ENCODE measurements at places on chromosomes 13 and 19.

- DNase-seq = no peak
These were observed 180.1 kb downstream of the NUFIP1 start for GRCh38 chr13:44809190-44809589.

GRCh38 chr19:55453511-55454260, 7.8 kb downstream of the ISOC2 start:
- DNase-seq = no peak

DNA sequence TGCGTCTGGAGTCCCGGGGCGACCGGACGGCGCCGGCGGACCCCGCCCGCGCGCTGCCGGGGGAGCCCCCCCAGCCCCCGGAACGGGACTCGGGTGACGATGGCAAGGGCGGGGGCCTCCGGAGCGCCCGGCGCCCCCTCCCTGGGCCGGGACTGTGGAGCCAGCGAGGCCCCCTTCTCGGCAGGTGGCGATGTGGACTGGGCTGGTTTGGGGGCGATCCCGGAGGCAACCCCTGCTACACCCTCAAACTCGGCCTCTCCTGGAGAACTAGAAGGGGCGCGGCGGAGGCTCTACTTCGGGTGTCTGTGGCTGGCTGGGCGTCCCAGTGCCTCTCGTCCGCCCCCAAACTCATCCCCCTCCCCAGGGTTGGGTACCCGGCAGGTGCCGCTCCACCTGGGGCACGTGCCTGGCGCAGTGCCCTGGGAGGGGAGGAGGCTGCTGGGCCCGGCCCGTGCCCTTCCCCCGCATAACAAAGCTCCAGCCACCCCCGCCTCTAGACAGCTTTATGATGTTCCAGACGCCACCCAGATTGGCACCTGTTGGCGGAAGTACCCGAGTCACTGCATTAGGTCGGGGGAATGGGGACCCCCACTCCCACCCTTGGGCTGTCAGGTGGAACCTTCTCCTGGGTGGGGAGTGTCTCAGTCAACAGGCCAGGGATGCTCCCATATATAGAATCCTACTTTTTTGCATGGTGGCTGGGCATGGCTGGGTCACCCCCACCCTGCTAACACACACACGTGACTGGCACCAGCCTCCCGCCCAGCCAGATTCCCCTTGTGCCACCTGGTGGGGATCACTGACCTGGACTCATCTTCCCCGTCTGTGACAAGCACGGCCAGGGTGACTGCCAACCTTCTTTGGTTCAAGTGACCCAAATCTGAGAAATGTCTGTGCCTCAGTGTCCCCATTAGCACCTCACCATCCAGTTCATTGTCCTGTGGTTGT, 722 bp downstream of the PKN1 start:
- DNase-seq = peak; percentile 35

- no peak for DNase-seq
These were observed 28.8 kb downstream of the CELF5 start for GRCh38 chr19:3253270-3253669.

DNA sequence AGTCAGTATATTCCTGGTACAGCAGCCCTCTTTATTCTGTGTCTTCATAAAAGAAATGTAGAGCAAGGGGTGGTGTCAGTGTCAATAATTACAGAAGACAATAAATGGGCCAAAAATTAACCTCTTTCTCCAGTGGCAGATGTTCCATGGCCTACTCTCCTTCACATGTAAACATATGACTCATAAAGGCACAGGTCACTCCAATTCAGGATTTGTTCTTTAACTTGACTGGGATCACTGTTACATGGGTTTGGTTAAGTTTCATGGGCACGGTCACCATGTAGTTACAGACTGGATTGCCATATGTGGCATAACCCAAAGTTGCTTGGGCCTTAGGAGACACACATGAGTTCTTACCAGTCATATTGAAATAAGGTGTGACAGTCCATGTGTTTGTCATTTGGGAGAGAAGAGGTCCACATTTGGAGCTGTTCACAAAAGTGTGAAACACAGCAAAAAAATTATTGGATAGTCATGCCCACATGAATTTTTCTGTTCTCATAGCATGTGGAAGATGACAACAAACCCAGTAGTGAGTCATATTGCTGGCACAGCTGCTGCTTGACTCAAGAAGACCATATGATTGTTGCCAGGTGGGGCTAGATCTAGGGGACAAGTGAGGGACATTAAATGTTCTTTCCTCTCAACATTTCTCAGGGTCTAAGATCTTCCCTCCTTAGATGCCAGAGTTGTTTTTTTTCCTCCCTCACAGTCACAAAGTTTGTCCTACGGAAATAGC, 68.1 kb upstream of the HTR2A start:
- no peak for DNase-seq

GRCh38 chr19:38693380-38694223, 46.2 kb downstream of the ACTN4 start:
- peak; percentile 18 for DNase-seq

- DNase-seq = no peak
These were observed 6.3 kb downstream of the GPR108 start for GRCh38 chr19:6730941-6731670.

- DNase-seq = no peak
These were observed 55.7 kb downstream of the CAB39L start for GRCh38 chr13:49388091-49388635.
